NCI-H2227 treated with DMSO at 0.1 percent for 48 hours (cell line): ENCODE measurements at places on chromosomes 4 and X.

DNA sequence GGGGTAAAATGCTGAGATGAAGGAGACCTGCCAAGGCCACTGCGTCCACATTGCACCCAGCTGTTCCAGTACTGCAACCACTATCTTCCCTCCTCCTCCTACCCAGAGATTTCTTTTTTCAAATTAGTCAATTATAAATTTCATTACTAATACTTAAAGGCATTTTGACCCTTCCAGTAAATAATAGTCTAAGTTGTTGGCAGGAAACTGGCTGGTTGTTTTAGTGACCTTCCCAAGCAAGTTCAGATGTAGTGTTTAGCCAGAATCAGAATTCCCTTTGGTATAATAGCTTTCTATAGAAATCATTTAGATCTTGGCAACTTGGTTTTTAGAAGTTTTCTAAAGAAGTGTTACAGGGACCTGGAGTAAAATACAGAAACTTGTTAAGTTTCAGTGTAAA is 66.0 kb downstream of the AASDH start:
- no peak for DNase-seq

- DNase-seq = no peak
These were observed 131.4 kb downstream of the GBA3 start for GRCh38 chr4:22824091-22824490.

DNA sequence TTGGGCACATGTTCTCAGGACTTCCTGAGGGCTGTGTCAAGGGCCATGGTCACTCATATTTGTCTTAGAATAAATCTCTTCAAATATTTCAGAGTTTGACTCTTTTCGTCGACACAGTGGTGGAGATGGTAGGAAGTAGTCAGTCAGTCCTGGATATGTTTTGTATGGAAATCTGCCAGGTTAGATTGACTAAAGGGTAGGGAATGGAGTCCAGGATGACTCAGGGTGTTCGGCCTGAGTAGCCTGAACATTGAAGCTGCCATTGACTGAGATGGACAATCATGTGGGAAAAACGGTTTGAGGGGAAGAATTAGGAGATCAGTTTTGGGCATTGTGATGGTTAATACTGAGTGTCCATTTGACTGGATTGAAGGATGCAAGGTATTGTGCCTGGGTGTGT is 177.1 kb upstream of the CENPE start:
- DNase-seq = no peak

DNA sequence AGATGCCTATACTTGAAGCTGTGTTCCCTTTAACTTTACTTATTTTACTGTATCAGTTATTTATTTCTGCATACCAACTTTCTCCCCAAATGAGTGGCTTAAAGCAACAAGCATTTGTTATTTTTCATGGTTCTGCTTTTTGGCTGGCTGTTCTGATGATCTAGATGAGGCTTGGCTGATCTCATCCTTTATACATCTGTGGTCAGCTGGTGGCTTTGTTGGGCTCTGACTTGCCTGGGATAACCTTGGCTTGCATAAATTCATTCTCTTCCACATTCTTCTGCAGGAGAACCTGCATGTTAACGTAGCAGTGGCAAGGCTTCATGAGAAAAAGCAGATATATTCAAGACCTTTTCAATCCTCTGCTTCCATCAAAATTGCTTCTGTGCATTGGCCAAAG is 1317.6 kb downstream of the ADGRL3 start:
- DNase-seq = no peak

DNA sequence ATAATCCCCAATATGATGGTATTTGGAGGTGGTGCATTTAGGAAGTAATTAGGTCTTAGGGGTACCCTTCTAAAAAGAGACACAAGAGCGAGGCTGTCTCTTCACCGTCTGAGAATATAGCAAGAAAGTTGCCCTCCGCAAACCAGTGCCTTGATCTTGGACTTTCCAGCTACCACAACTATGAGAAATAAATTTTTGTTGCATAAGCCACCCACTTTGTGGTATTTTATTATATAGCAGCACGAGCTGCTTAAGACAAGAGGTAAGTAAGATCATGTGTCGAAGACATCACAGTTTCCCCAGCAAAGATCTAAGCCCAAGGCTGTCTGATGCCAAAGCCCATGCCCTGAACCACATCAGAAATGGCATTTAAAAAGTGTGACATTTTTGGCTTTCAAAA is 9.6 kb upstream of the EXOSC9 start:
- no peak for DNase-seq

GRCh38 chr4:1023895-1024740 is 12.7 kb downstream of the FGFRL1 start:
- no peak for DNase-seq
